ENCODE measurements at places on chromosomes 3 and 15. TPM values are rescaled to one million over a fixed set of nuclear protein-coding genes. Genes with fewer than 3 reads are reported as not detected.
A peak's percentile ranks its signal among the peaks of the same experiment; 100 is the strongest.

DNA sequence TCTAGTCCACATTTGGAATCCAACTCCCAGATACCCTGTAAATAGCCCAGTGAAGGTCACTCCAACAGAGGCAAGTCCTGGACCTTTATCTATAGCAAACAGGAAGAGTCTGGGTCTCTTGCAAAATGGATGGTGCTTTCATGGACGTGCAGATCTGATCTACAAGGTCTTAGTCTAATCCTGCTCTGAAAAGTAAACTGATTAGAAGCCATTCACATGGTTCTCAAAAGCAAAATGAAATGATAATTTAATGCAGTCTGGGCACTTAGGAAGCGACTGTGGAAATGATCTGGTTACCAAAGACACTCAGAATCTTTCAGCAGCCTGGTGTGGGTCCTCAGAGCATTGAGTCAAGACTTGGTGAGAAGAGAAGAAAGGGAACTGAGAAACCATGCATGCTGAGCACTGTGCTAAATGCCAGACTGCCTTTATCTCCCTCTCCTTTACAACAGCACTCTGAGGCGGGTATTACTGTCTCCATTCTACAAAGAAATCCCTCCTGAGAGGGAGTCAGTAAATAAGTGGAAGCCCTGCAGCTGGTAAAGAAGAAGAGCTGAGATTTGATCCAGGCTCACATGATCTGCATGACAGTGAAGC lies 29.0 kb downstream of the AQP9 start:
- H3K4me3 ChIP-seq, result no peak overlapping the region
- H3K27me3 ChIP-seq, result peaks cover 7% of the 10 kb centered on the region
- no peak for DNase-seq
- no peak overlapping the region for H3K27ac ChIP-seq
- H3K36me3 ChIP-seq, result no peaks in the 10 kb centered on the region

- no peaks in the 10 kb centered on the region for H3K36me3 ChIP-seq
- no peak overlapping the region for H3K4me3 ChIP-seq
- no peak for DNase-seq
- no peaks in the 10 kb centered on the region for H3K4me1 ChIP-seq
- H3K27me3 ChIP-seq, result no peaks in the 10 kb centered on the region
Measured at GRCh38 chr3:147937891-147938290, 528.7 kb downstream of the ZIC1 start.

GRCh38 chr3:140176526-140176925 lies 241.5 kb downstream of the CLSTN2 start:
- no peaks in the 10 kb centered on the region for H3K27me3 ChIP-seq
- no peak overlapping the region for H3K4me3 ChIP-seq
- no peak overlapping the region for H3K27ac ChIP-seq

Gene FOXB1
- polyA plus RNA-seq, result not detected

DNA sequence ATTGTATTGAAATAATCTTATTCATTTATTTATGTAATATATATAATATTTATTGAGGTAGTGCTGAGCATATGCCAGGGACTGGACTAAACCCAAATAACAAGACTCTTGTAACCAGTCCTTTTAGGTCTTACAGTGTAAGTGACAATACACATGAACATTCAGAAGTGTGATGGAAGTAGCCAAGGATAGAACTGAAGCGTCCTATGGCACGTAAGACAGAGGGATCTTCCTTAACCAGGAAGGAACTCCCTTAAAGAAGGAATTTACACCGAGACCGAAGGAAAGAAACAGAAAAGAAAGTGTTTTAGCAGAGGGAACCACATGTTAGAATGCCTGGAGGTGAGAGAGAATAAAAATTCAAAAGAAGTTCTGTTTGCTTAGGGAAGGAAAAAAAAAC lies 23.6 kb upstream of the CLDN1 start:
- H3K4me1 ChIP-seq, result peaks cover 15% of the 10 kb centered on the region
- DNase-seq, result no peak
- H3K4me3 ChIP-seq, result no peak overlapping the region
- no peaks in the 10 kb centered on the region for H3K27me3 ChIP-seq
- peak overlapping the region; percentile 34 for H3K27ac ChIP-seq

Gene SYNM
- 22.0 TPM for polyA plus RNA-seq

GRCh38 chr3:64354956-64355355 lies 129.7 kb upstream of the PRICKLE2 start:
- no peaks in the 10 kb centered on the region for H3K27me3 ChIP-seq
- H3K4me3 ChIP-seq, result peak overlapping the region; percentile 5
- no peaks in the 10 kb centered on the region for H3K4me1 ChIP-seq
- no peak overlapping the region for H3K27ac ChIP-seq

DNA sequence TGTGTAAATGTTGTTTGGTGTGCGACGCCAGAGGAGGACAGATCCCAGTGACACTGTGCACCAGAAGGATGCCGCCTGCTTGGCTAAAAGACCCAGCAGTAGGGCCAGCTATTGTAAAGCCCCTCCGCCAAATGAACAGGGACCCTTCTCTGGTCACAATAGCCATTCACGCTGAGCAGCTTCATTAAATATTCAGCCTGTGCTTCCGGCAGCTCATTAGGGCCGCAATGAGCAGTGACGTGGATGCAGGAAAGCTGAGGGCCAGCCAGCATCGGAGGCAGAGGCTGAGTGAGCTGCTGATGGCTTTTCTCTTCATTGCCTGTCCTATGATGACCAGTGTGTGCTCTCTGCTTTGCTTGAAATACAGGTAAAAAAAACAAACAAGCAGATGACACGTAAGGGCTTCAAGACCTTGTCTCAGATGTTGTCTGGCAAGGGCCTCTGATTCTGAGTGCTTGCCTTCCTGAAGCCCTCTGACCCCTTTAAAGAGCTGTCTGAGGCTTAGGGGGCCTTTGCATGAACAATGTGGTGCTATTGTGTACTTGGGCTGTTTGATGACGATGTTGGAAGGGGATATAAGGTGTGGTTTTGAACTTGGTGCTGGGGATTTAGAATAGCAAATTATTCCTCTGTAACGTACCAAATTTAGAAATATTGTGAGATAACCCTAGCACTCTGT lies 130.4 kb downstream of the FEZF2 start:
- no peak for DNase-seq
- H3K27ac ChIP-seq, result no peak overlapping the region
- H3K4me1 ChIP-seq, result no peaks in the 10 kb centered on the region
- H3K4me3 ChIP-seq, result no peak overlapping the region

DNA sequence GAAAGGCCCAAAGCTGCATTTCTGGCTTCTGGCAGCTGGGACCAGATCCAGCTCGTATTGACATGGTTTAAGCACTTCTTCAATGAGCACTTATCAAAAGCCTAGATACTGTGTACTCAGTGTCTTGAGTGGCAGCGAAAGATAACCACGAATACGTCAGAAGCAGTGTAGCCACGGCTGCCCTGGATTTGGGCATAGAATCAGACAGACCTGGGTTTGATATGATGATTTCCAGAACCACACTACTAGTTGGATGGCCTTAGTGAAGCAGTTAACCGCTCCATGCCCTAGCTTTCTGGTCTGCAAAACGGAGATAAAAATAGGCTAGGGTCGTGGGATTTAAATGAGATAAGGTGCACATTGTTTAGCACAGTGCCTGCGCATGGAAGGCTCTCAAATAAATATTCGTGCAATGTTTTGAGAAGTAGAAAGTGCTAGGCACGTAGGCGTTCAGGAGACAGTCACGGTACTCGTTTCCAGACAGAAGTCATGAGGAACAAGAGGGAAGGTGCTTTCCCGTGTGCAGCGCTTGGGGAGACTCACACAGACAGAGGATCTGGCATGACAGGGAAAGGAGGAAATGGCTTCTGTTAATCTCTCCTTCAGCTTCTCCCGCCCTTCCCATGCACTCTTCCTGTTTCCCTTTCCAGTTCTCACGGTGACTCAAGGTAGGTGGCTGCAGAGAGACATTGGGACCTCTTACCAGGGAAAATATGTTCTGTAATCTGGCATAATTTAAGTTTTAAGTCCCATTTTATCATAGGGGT lies 70.3 kb downstream of the CCNL1 start:
- DNase-seq, result peak; percentile 25
- peaks cover 25% of the 10 kb centered on the region for H3K4me1 ChIP-seq
- no peaks in the 10 kb centered on the region for H3K36me3 ChIP-seq
- no peak overlapping the region for H3K4me3 ChIP-seq
- H3K27me3 ChIP-seq, result no peaks in the 10 kb centered on the region

GRCh38 chr15:32974691-32975090 lies 219.8 kb downstream of the FMN1 start:
- no peak overlapping the region for H3K27ac ChIP-seq
- H3K27me3 ChIP-seq, result no peaks in the 10 kb centered on the region
- DNase-seq, result no peak
- H3K4me3 ChIP-seq, result no peak overlapping the region

DNA sequence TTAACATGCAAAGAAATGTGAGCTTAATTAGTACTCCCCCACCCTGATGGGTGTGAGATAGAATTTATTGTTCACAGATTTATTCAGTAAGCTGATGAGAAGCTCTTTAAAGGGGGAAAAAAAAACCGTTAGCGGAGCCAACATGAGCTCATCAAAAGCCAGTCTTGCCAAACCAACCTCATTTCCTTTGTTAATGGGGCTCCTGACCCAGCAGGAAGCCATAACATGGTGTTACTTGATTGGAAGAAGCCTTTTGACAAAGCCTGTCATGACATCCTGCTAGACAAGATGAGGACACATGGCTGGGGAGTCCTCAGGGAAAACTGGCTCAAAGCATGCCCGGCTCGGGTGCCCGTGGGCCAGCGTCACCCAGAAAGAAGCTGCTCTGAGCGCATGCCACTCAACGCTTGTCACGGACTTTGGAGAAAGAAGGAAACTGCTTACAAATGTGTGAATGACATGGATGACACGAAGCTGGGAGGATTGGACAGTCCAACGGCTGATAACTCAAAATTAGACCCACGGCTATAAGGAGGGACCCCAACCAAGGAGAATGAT lies 64.6 kb downstream of the SLCO2A1 start:
- no peak overlapping the region for H3K4me3 ChIP-seq
- H3K27me3 ChIP-seq, result no peaks in the 10 kb centered on the region
- H3K4me1 ChIP-seq, result no peaks in the 10 kb centered on the region

GRCh38 chr3:111506435-111506834 lies 35.6 kb upstream of the CD96 start:
- no peaks in the 10 kb centered on the region for H3K36me3 ChIP-seq
- DNase-seq, result no peak
- H3K27ac ChIP-seq, result no peak overlapping the region
- no peaks in the 10 kb centered on the region for H3K27me3 ChIP-seq
- no peak overlapping the region for H3K4me3 ChIP-seq
- no peaks in the 10 kb centered on the region for H3K4me1 ChIP-seq

Gene PP2D1
- polyA plus RNA-seq, result not detected

Gene FETUB
- not detected for polyA plus RNA-seq

DNA sequence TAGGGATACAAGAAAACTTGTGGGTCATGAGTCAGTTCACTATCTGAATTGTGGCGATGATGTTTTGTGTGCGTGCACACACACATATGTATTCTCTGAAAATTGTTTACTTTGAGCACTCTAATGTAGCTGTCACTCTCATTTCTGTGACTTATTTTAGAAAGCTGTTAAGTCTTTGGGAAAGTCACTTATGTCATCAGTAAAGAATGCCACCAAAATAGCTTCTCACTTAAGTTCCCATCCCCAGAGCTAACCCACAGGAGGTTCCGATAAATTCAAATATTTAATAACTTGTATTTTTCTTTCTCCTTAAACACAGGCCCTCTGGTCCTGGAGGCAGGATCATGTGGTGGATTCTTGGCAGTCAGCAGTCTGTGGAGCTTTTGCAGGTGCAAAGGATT lies 138.3 kb downstream of the LRIG1 start:
- no peak for DNase-seq
- H3K4me1 ChIP-seq, result no peaks in the 10 kb centered on the region
- H3K4me3 ChIP-seq, result no peak overlapping the region
- no peaks in the 10 kb centered on the region for H3K36me3 ChIP-seq
- H3K27ac ChIP-seq, result no peak overlapping the region
- H3K27me3 ChIP-seq, result no peaks in the 10 kb centered on the region

GRCh38 chr3:125141596-125142419 lies 70.7 kb downstream of the SLC12A8 start:
- H3K4me3 ChIP-seq, result no peak overlapping the region
- DNase-seq, result peak; percentile 52
- peak overlapping the region; percentile 10 for H3K27ac ChIP-seq
- peaks cover 10% of the 10 kb centered on the region for H3K4me1 ChIP-seq

Gene ZNF592
- polyA plus RNA-seq, result 13.9 TPM

DNA sequence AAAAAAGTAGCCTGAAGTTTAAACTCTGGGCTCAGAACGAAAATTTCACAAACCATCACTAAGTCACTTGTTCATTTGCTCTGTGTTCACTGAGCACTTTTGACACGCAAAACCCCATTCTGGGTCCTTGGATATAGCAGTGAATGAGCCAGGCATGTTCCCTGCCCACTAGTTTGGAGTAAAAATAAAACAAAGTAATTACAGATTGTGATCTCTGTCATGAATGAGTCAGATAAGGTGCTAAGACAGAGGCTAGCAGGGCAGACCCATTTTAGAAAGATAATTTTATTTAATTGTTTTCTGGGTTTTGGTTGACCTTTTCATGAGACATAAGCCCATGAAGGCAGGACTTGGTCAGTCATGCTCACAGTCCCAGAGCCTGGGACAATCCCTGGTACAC lies 84.1 kb upstream of the ARHGEF3 start:
- peaks cover 4% of the 10 kb centered on the region for H3K4me1 ChIP-seq
- no peaks in the 10 kb centered on the region for H3K36me3 ChIP-seq
- DNase-seq, result no peak
- no peak overlapping the region for H3K4me3 ChIP-seq
- H3K27me3 ChIP-seq, result no peaks in the 10 kb centered on the region
- no peak overlapping the region for H3K27ac ChIP-seq

Gene ANKRD63
- polyA plus RNA-seq, result not detected

Gene CERS3
- polyA plus RNA-seq, result not detected

GRCh38 chr15:64013179-64014062 lies 32.9 kb downstream of the DAPK2 start:
- DNase-seq, result no peak
- H3K27ac ChIP-seq, result no peak overlapping the region
- no peaks in the 10 kb centered on the region for H3K36me3 ChIP-seq

DNA sequence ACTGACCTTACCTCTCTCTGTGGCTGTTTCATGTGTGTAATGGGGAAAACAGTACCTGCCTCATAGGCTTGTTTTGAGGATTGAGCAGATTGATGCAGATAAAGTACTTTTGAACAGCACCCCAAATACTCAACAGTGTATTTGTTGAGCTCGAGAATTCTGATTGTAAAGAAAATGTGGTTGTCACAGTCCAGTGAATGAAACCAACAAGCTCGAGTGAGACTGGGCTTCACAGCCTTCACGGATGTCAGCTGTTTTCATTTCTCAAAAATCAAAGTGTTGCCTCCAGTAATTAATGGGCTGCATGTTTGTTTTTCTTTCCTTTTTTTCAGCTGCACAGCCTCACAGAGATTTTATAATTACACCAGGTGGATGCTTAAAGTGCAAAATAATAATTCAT lies 43.7 kb downstream of the PARP15 start:
- DNase-seq, result no peak
- H3K4me1 ChIP-seq, result no peaks in the 10 kb centered on the region
- no peak overlapping the region for H3K27ac ChIP-seq
- H3K36me3 ChIP-seq, result no peaks in the 10 kb centered on the region
- no peaks in the 10 kb centered on the region for H3K27me3 ChIP-seq
- no peak overlapping the region for H3K4me3 ChIP-seq

DNA sequence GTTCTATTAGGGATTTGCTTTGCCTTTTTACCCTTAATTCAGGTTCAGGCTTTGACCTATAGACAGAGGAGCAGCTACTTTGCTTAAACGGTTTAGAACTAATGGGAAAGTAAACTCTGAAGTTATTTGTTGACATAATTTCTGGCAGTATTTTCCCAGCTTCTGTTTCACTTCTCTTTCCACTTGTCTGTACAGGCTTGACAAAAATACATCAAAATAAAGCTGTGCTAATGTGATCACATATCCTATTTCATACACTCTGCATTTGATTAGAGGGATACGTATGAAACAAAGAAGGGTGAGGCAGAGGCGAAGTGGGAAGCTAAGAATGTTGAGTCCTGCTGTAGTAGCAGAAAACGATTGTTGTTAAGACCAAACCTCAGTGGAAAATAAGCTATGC lies 389.1 kb upstream of the RARB start:
- H3K36me3 ChIP-seq, result no peaks in the 10 kb centered on the region
- no peak overlapping the region for H3K27ac ChIP-seq
- DNase-seq, result no peak
- H3K4me3 ChIP-seq, result no peak overlapping the region
